ENCODE measurements at places on chromosomes 2 and 18.

DNA sequence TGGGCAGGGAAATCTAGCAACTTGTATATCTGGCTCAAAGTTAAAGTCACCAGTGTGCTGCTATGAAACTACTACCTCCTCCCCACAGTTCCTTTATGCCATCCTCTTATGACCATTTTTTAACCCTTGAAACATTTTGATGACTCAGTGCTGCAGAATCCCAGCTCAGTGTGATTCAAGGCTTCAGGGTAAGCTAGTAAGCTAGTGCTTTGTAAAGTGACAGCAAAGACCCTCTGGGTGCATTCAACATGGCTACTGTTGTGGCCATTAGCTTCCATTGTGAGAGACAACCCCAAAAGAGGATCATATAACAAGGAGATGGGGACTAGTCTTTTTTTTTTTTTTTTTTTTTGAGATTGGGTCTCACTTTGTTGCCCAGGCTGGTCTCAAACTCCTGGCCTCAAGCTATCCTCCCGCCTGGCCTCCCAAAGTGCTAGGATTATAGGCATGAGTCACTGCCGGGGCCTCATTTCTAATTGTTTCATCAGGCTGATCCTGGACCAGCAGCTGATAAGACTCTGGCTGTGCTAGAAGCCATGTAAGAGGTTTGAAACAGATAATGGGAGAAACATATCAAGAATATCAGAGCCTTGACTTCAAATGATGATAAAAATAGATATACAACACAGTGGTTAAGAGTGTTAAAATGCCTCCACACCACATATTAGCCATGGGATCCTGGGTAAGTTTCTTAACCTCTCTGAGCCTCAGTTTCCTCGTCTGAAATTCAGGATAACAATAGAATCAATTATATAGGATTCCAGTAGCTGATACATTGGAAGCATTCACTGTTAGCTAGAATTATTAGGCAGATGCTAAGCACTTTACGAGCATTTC lies 65.7 kb upstream of the RTN4 start:
- peak; percentile 80 for DNase-seq

GRCh38 chr2:68709421-68709911 lies 25.1 kb upstream of the ARHGAP25 start:
- peak; percentile 76 for DNase-seq

- DNase-seq, result peak; percentile 42
These were observed 50.0 kb downstream of the RBBP8 start for GRCh38 chr18:22983175-22983574.

DNA sequence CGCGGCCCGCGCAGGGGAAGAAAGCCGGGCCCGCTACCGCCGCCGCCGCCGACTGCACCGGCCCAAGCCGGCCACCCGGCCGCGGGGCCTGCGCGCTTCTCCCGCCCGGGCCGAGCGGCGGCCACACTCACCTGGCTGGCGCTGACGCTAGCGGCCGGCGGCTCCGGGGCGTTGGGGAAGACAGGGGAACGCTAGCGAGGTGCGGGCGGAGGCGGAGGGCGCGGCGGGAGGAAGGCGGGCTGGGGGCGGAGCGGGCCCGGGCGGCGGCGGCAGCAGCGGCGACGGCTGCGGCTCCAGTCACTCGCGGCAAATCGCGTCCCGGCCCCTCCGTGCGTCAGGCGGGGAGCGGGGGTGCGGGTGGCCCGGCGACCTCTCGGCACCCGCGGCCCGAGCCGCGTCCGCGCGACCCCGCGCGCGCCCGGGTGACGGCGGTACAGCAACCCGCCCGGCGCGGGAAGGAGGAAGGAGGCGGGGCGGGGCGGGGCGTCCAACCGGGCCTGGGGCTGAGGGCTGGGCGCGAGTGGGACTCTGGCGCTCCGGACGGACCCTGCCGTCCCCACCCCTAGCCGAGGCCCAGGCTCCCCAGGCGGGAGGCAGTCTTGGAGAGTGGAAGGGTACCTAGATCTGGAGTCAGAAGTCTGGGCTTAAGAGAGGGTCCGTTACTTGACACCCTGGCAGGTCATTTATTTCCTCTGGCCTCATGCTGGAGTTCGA lies at the start of gene SESTD1:
Gene SESTD1, minus strand, starts transcription at position 465 of the 714 bp plus-strand sequence. CDS start 72,991 bp downstream, outside the sequence.
- DNase-seq, result peak; percentile 44

DNA sequence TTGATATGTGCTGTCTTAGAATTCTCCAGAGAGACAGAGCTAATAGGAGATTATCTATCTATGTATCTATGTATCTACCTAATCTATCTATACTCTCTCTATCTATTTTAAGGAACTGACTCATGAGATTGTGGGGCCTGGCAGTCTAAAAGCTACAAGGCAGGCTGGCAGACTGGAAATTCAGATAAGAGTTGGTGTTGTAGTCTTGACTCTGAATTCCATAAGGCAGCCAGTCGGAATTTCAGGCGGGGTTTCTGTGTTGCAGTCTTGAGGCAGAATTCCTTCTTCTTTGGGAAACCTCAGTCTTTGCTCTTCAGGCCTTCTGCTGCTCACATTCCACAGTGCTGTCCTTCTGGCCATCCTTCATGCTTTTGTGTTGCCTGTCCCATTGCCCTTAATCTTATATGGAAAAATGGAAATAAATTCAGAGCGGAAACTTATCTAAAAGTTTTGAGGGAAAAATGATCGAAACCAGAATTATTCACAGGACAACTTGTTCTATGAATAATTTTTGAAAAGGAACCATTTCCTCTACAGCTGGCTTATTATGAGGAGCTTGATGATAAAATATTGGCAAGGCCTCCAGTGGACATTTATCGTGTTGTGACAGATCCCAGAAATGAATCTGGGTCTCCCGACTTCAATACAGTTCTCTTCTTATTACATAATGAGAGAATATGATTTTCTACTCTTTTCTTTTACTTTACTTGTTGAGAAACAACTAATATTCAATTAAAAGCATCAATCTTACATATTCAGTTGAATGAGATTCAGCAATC lies 10.8 kb downstream of the IL1RL1 start:
- no peak for DNase-seq

Data from NB4 (cell line).